ENCODE measurements at places on chromosomes 1 and 21. TPM values are rescaled to one million over a fixed set of nuclear protein-coding genes. Genes with fewer than 3 reads are reported as not detected.

Gene PTPN22
- total RNA-seq = 67.9 TPM

Gene MPL
- total RNA-seq = not detected

Gene UQCRHL
- total RNA-seq = 1.9 TPM

Gene TNNI3K
- not detected for total RNA-seq

GRCh38 chr1:50368179-50369007 lies 54.9 kb downstream of the DMRTA2 start:
- no peaks in the 10 kb centered on the region for H3K4me1 ChIP-seq
- H3K27me3 ChIP-seq = peaks cover 39% of the 10 kb centered on the region
- no peak overlapping the region for H3K27ac ChIP-seq
- DNase-seq = peak; percentile 21
- no peaks in the 10 kb centered on the region for H3K36me3 ChIP-seq

DNA sequence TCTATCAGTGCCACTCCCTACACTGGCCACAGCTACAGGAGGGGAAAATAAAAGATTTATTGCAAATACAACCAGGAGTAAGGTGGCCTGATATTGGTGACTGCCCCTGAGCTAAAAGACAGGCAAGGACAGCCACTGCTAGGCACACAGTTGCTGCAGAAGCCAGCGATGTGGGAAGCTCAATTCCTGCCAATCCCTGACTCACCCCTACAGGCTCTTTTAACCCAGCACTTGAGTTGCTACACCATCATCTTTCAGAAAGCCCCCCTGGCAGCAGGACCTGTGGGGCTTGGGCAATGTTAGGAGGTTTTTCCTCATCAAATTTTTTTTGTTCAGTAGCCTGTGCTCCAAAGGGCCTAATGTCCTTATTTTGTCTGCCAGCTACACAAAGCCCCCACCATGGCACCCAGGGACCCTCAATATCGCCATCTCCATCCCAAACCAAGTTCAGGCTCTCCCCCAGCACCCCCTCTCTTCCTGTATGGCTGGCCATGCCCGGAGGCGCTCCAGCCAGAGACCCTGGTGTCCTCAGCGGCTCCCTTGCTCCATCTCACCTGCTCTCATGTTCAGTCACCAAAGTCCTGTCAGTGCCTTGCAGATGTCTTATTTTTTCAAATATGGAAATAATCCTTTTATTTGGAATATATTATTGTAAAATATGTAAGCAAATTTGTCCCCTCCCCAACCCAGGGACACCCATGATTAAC lies 13.4 kb downstream of the CLEC20A start:
- peaks cover 15% of the 10 kb centered on the region for H3K27me3 ChIP-seq
- no peaks in the 10 kb centered on the region for H3K4me1 ChIP-seq
- no peak overlapping the region for H3K27ac ChIP-seq

DNA sequence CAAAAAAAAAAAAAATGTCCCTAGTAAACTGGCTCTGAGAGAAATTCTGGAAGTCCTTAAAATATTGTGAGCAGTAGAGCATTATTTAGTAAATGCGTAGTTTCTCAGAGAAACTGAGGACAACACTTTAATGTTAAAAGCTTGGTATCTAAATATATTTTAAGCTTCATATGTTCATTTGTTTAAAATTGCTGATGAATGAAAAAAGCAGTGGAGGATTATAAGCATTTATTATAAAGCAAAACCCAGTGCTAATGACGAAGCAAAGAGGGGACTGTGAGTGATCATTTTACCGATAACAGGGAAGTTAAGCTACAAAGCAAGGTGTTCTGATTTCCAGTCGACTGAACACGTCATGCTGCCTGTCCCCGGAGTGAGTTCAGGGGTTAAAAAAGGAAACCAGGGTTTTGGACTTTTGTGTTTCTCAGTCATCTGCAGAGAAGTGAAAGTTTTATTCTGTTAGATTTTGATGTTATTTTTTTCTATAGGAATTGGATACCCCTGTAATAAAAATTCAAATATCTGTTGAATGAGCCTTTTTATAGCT lies 64.5 kb upstream of the SCCPDH start:
- DNase-seq = no peak
- no peak overlapping the region for H3K4me3 ChIP-seq
- no peaks in the 10 kb centered on the region for H3K27me3 ChIP-seq
- H3K36me3 ChIP-seq = peaks cover 4% of the 10 kb centered on the region

GRCh38 chr1:162421258-162422164 lies 9.6 kb upstream of the SH2D1B start:
- no peak overlapping the region for H3K4me3 ChIP-seq
- H3K4me1 ChIP-seq = no peaks in the 10 kb centered on the region
- H3K27me3 ChIP-seq = peaks cover 40% of the 10 kb centered on the region
- no peaks in the 10 kb centered on the region for H3K36me3 ChIP-seq
- DNase-seq = no peak
- H3K27ac ChIP-seq = no peak overlapping the region

DNA sequence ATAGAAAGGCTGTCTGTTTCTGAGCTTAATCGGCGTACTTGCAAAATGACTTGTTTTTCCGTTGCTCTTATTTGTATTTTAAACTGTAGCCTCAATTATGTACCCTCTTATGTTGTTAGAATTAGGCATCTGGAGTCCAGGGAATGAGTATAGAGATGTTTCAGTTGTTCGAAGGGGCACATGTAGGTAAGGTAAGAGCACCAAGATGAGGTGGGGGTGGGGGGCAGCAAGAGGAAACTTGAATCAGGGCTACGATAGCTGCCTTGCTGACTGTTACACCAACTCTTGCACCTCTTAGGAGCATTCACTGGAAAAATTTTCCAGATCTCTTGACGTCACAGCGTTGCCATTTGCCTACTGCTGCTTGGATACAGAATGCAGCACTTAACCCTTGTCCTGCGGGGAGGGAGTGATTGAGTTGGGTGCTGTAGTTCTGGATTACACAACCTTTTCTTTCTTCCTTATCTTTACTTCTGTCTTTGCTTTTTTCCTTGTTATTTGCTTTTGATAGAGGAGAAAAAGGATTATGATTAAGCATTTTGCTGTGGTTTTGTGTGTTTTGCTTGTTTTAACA lies 3.2 kb downstream of the ATP1B1 start:
- no peak overlapping the region for H3K4me3 ChIP-seq
- H3K27me3 ChIP-seq = peaks cover 9% of the 10 kb centered on the region
- H3K4me1 ChIP-seq = peaks cover 36% of the 10 kb centered on the region
- DNase-seq = no peak
- H3K27ac ChIP-seq = no peak overlapping the region

DNA sequence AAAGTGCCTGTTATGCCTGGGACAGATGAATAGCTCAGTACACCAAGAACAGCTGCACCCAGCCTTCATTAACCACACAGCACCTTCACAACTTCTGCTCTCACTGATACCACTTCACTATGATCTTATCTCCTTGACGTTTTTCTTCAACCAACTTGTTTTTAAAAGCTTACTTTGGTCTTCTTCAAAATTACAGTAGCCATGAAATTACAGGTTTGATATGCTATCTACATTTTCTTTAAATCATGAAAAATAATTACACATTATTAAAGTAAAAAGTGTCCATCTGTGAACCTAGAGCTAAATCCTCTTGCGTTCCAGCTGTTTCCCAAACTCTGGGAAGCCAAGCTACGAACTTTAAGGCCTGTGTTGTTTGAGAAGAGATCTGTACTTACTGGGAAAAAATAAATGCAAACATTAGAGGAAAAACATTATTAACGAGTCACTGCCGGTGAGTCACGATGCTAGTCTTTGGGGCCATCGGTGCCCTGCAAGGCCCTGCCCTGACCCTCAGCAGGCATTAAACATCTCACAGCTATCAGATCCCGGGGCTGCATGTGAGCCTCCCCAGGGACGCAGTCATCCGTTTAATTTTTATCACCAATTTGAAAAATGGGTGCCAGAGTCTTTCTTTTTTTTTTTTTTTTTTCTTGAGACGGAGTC lies 56.3 kb upstream of the GPR153 start:
- H3K36me3 ChIP-seq = peaks cover 2% of the 10 kb centered on the region
- no peak overlapping the region for H3K4me3 ChIP-seq
- H3K27me3 ChIP-seq = no peaks in the 10 kb centered on the region
- H3K4me1 ChIP-seq = no peaks in the 10 kb centered on the region

DNA sequence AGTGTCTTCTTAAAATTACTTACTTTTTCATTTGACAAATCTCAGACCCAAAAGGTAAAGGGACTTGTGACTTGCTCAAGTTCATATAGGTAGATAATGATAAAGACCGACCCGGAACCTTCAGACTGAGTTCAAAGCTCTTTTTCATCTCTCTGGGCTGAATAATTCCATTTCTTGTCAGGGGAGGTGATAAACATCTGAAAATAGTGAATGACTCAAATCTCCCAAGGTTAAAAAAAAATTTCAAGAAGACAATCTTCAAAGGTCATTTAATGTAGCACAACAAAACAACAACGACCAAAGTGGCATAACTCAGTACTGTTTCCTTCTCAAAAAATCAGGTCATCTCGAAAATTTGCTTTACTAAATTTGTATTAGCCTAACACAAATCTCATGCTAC lies 20.6 kb downstream of the LUZP1 start:
- no peaks in the 10 kb centered on the region for H3K27me3 ChIP-seq
- H3K4me3 ChIP-seq = peak overlapping the region; percentile 22
- peak overlapping the region; percentile 80 for H3K27ac ChIP-seq
- no peak for DNase-seq
- peaks cover 28% of the 10 kb centered on the region for H3K4me1 ChIP-seq

DNA sequence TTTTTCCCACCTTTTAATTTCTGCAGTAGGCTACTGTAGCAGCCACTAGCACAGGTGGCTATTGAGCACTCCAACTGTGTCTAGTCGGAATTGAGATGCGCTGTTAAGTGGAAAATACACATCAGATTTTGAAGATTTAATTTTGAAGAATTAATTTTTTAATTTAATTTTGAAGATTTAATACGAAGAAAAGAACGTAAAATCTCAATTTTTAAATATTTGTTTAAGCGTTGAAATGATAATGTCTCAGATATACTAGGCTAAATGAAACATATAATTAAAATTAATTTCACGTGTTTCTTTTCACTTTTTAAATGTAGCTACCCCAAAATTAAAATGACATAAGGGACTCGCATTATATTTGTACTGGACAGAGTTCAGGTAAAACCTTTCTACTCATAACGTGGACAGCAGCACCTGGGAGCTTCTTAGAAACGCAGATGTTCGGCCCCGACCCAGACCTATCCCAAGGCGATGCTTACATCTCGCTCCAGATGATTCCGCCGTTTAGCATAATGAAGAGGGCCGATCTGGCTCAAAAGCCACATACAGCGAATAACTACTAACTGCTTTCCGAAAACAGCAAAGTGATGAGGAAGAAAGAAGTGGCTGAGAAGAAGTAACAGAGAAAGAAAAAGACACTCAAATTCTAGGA lies 717 bp downstream of the CRYZL1 start:
- no peak for DNase-seq
- H3K36me3 ChIP-seq = no peaks in the 10 kb centered on the region
- peak overlapping the region; percentile 95 for H3K4me3 ChIP-seq
- peak overlapping the region; percentile 92 for H3K27ac ChIP-seq
- peaks cover 22% of the 10 kb centered on the region for H3K27me3 ChIP-seq

All from activated naive CD8-positive, alpha-beta T cell treated with anti-CD3 and anti-CD28 coated beads for 36 hours (primary cell).